Diencephalon (tissue), 1 donor: ENCODE measurements at places on chromosomes 2 and 18. TPM values are rescaled to one million over a fixed set of nuclear protein-coding genes. Genes with fewer than 3 reads are reported as not detected.

Gene ST8SIA3
- 53.5 TPM for total RNA-seq

Gene NAT8
- total RNA-seq, result not detected

Gene FAM237A
- 0.46 TPM for total RNA-seq

Gene MYO1B
- 90.0 TPM for total RNA-seq

Gene PNO1
- total RNA-seq, result 13.4 TPM

Gene GKN2
- total RNA-seq, result not detected

Gene ZNF396
- 5.8 TPM for total RNA-seq
